RWPE2 (cell line): ENCODE measurements at places on chromosomes 13 and 19.

- H3K27me3 ChIP-seq = no peaks in the 10 kb centered on the region
- no peak overlapping the region for H3K4me3 ChIP-seq
- no peaks in the 10 kb centered on the region for H3K4me1 ChIP-seq
- no peaks in the 10 kb centered on the region for H3K36me3 ChIP-seq
- H3K27ac ChIP-seq = no peak overlapping the region
- no peak for DNase-seq
Measured at GRCh38 chr13:64936879-64937278, 2293.3 kb downstream of the PCDH9 start.

DNA sequence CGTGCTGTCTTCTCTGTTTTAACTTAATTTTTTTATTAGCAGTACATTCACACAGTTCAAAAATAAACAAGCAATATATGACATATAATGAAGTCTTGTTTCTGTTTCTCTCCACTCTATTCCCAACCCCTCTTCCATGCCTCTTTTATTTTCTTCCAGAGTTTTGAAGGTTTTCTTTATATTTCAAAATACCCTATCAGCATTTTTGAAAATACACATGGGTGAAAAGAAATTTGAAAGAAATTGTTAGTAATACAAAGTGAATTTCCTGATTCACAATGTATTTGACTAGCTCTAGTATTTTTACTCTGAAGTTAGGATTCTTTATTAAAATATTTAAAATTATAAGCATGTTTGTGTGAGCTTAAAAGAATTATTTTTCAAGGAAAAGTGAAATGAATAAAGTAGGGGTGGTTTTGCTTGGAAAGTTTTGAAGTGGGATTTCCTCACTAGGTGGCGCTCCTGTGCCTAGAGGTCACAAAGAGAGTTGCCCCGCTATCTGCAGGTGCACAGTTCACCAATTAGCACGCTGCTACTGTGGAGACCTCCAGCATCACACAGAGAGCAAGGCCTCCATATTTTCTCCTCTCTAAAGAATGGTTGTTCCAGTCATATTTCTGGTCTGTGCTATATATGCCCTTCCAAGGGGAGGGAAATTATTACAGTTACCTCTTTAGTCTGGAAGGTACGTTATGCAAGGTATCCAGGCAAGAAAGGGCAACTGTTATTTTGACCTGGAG, 37.6 kb downstream of the SOX21 start:
- H3K4me1 ChIP-seq = no peaks in the 10 kb centered on the region
- no peak overlapping the region for H3K27ac ChIP-seq
- H3K36me3 ChIP-seq = no peaks in the 10 kb centered on the region
- H3K4me3 ChIP-seq = no peak overlapping the region
- DNase-seq = no peak

GRCh38 chr13:56659041-56659471, 481.7 kb upstream of the PRR20A start:
- no peaks in the 10 kb centered on the region for H3K27me3 ChIP-seq
- H3K4me1 ChIP-seq = no peaks in the 10 kb centered on the region
- H3K4me3 ChIP-seq = no peak overlapping the region
- H3K27ac ChIP-seq = no peak overlapping the region

GRCh38 chr13:48478391-48478790, 54.5 kb downstream of the RCBTB2 start:
- no peak for DNase-seq
- H3K27ac ChIP-seq = no peak overlapping the region
- peaks cover 18% of the 10 kb centered on the region for H3K36me3 ChIP-seq
- no peak overlapping the region for H3K4me3 ChIP-seq
- H3K4me1 ChIP-seq = no peaks in the 10 kb centered on the region

GRCh38 chr19:6216236-6216995, 63.4 kb downstream of the MLLT1 start:
- no peaks in the 10 kb centered on the region for H3K4me1 ChIP-seq
- peaks cover 10% of the 10 kb centered on the region; the same call in 1 of the 2 replicates for H3K36me3 ChIP-seq
- H3K27ac ChIP-seq = no peak overlapping the region
- peak; percentile 28 for DNase-seq

DNA sequence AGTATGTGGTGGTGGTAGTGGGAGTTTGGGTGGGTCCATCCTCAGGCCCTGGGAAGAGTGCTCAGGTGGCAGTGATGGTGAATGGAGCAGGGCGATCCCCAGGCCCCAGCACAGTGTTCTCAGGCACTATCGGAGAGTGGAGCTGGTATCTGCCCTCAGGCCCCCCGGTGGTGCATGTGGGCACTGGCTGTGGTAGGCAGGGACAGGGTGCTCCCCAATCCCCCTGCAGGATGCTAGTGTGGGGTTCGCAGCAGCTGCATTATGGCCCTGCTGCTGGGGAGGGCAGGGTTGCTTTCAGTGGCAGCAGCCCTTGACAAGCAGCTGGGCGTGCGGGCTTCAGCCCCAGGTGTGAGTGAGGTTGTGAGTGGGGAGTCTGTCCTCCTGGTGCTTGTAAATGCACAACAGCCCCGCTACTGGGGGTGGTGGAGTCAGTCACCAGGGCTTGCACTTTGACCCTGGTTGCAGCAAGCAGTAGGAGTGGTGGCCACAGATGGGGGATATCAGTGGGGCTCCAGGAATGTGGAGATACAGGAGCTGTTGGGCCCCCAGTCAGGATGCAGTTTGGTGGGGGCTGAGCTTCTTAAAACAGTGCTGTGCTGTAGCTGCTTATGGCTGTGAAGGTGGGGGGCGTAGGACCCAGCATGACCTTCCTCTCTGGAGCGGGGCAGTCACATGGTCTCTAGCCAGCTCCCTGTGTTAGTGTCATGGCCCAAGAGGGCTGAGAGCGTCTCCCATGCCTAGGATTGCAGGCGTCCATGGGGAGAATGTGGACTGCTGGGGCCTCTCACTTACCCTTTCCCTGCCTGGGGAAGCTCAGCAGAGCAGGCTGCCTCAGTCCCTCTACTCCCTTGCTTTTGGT, 38.7 kb upstream of the ARHGEF7 start:
- no peaks in the 10 kb centered on the region for H3K27me3 ChIP-seq
- H3K4me1 ChIP-seq = no peaks in the 10 kb centered on the region
- H3K4me3 ChIP-seq = no peak overlapping the region
- no peaks in the 10 kb centered on the region for H3K36me3 ChIP-seq
- H3K27ac ChIP-seq = no peak overlapping the region
- DNase-seq = no peak

- H3K27me3 ChIP-seq = no peaks in the 10 kb centered on the region
- no peaks in the 10 kb centered on the region for H3K36me3 ChIP-seq
- no peak overlapping the region for H3K27ac ChIP-seq
- H3K4me3 ChIP-seq = no peak overlapping the region
- DNase-seq = no peak
Measured at GRCh38 chr13:43935878-43936277, 56.2 kb downstream of the LACC1 start.

DNA sequence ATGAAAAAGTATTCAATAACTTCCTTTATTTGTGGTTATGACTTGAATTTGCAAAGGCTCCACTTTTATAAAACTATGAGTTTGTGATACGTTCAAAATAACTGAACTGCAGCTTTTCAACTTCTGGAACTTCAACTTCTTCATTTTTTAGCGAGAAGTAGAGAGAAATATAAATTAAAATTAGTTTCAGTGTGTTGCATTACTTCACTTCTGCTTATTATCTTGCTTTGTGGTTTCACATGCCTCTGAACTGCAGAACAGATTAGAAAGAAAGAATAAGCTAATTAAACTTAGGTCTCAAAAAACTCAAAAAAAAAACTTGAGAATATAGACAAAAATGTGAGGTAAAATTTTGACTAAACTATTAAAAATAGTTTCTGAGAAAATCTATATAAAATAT, 1073.4 kb downstream of the PCDH17 start:
- H3K4me3 ChIP-seq = no peak overlapping the region
- H3K27ac ChIP-seq = no peak overlapping the region
- no peak for DNase-seq

DNA sequence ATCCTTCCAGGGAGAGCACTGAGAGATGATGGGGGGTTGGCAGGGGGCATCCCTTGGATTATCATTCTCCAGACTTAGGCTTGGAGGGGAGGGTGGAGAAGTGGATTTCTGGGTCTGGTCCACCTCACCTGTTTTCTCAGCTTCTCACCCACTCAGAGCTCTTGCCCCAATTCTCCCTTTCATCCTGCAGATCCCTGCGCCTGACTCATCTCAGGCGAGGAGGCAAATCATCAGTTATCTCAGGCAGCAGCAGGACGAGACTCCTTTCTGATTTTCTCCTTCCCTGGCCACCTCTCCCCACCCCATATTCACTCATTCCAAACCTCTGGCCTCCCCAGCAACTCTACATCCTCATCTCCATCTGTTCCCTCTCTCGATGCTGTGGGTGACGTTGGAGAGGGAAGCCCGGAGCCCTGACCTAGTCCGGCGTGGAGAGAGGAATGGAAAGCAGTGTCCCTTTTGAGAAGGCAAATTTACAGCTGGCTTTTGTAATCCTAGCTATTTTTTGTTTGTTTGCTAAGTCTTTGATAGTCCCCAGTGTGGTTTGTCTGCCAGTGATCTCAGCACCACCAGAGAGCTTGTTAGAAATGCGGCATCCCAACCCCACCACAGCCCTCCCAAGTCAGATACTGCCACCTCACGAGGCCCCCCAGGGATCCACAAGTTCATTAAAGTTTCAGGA, 24.0 kb upstream of the TPT1 start:
- H3K4me1 ChIP-seq = peaks cover 49% of the 10 kb centered on the region
- DNase-seq = no peak
- no peaks in the 10 kb centered on the region for H3K27me3 ChIP-seq
- H3K4me3 ChIP-seq = no peak overlapping the region

- no peak for DNase-seq
- H3K27me3 ChIP-seq = peaks cover 8% of the 10 kb centered on the region
- no peaks in the 10 kb centered on the region for H3K36me3 ChIP-seq
- H3K4me1 ChIP-seq = no peaks in the 10 kb centered on the region
- H3K4me3 ChIP-seq = peak within 1 kb of the TSS; percentile 62
Measured at GRCh38 chr19:14072535-14073260, at the start of gene MISP3. Gene MISP3 (plus strand): TSS chr19:14072786. CDS start chr19:14073310, 524 bp downstream.

DNA sequence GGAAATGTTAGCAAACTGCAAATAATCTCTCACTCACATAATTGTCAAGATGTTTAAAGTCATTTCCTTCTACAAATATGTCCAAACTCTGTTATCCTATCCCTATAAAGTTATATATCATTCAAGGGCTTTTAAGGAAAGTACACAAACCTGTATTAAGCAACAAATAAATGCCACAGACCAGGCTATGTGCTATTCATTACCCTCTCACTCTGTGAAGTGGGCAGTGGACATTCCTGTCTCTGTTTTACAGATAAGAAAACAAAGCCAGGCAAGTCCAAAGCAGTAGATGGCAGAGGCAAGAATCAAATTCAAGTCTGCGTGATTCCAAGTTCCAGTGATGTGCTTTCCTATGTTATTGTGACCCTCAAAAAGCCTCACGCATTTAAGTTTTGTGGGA, 140.6 kb downstream of the LHFPL6 start:
- no peak overlapping the region for H3K27ac ChIP-seq
- no peak for DNase-seq
- H3K4me1 ChIP-seq = peaks cover 5% of the 10 kb centered on the region
- H3K4me3 ChIP-seq = no peak overlapping the region
- H3K27me3 ChIP-seq = no peaks in the 10 kb centered on the region

DNA sequence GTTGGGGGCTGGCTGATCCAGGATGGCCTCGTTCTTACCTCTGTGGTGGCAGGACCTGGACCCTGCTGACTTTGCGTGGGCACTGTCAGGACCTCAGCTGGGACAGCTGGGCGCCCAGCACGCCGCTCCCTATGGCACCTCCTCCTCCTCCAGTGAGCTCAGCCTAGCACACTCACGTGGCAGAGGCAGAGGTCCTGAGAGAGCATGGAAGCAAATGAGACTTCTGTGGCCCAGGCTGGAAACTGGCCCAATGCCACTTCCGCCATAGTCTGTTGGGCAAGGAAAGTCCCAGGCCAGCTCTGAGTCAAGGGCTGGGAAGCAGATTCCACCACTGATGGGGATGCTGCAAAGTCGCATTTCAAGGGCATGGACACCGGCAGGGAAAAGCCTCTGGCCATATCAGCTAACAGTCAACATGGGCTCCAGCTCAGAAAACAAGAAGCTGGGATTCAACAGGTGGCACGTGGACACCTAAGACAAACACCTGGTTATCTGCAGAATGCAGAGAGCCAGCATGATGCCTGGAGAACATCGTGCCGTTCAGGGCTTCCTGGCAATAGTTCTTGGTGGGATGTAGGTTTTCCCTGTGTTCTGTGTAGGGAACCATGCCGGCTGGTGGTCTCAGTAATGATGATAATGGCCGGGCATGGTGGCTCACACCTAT, 16.7 kb downstream of the MYBPC2 start:
- no peak overlapping the region for H3K27ac ChIP-seq
- peaks cover 7% of the 10 kb centered on the region for H3K27me3 ChIP-seq
- no peaks in the 10 kb centered on the region for H3K4me1 ChIP-seq
- H3K36me3 ChIP-seq = no peaks in the 10 kb centered on the region
- no peak overlapping the region for H3K4me3 ChIP-seq

DNA sequence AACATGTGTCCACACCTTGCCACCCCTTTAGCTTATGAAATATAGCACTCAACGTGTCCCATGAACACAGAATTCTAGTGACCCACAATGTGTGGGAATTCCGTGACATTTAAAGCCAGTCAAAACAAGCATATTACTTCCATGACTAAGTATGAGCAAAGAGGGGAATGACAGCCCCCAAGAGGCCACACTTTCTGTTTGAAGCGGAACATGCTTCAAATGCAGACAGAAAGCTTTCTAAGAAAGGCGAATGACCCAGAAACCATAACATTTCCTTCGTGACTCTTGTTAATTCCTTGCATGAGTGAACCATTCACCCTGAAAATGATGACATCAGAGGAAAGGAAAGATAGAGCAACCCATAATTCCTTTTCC, 122.0 kb upstream of the FNDC3A start:
- H3K27me3 ChIP-seq = no peaks in the 10 kb centered on the region
- no peaks in the 10 kb centered on the region for H3K36me3 ChIP-seq

DNA sequence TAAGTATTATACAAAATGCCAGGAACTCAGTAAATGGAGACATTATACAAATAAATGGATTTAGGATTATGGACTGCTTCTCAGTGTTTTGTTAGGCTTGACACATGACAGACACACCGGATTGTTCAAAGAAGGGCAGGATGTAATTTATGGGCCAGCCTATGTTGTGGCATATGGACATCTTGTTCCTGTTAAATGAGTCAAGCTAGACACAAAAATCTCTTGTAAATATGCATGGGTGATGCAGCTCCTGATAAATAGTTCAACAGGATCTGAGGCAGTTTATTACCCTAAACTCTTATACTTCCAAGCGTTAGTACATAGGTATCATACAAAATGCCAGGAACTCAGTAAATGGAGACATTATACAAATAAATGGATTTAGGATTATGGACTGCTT, 502.3 kb downstream of the TBC1D4 start:
- no peak overlapping the region for H3K27ac ChIP-seq
- no peak overlapping the region for H3K4me3 ChIP-seq
- no peak for DNase-seq
- H3K4me1 ChIP-seq = no peaks in the 10 kb centered on the region
- no peaks in the 10 kb centered on the region for H3K36me3 ChIP-seq

- H3K4me1 ChIP-seq = peaks cover 4% of the 10 kb centered on the region
- DNase-seq = no peak
- H3K27ac ChIP-seq = peak overlapping the region; percentile 55
- H3K27me3 ChIP-seq = no peaks in the 10 kb centered on the region
Measured at GRCh38 chr19:45469945-45470761, 2.4 kb downstream of the FOSB start.
